Naive B cell (primary cell): ENCODE measurements at places on chromosomes 11 and 22. TPM values are rescaled to one million over a fixed set of nuclear protein-coding genes. Genes with fewer than 3 reads are reported as not detected.

Gene PRMT3
- 17.1 TPM for polyA plus RNA-seq

Gene ASCL2
- 0.35 TPM for polyA plus RNA-seq

Gene GLB1L2
- 0.19 TPM for polyA plus RNA-seq

Gene CNTF
- not detected for polyA plus RNA-seq

Gene RASD2
- polyA plus RNA-seq: not detected

Gene C11orf87
- polyA plus RNA-seq: not detected

Gene TBX1
- not detected for polyA plus RNA-seq

Gene DEUP1
- not detected for polyA plus RNA-seq

Gene C1QTNF5
- not detected for polyA plus RNA-seq

Gene HNRNPUL2
- 1.1 TPM for polyA plus RNA-seq

Gene ENTHD1
- polyA plus RNA-seq: not detected

Gene FUT4
- 1.0 TPM for polyA plus RNA-seq

Gene TOM1
- 16.6 TPM for polyA plus RNA-seq

Gene PRODH
- not detected for polyA plus RNA-seq

Gene SPTBN2
- polyA plus RNA-seq: 1.2 TPM

Gene TIGD3
- 1.5 TPM for polyA plus RNA-seq

Gene YPEL1
- polyA plus RNA-seq: 29.8 TPM

Gene BACE1-AS
- polyA plus RNA-seq: 0.43 TPM

Gene MCHR1
- polyA plus RNA-seq: not detected

Gene ELFN2
- not detected for polyA plus RNA-seq

Gene TTC36
- polyA plus RNA-seq: not detected

Gene ADM2
- polyA plus RNA-seq: 0.08 TPM

Gene CHEK2
- polyA plus RNA-seq: 16.0 TPM

Gene MYOD1
- not detected for polyA plus RNA-seq

Gene OR5P2
- not detected for polyA plus RNA-seq

Gene BIK
- polyA plus RNA-seq: not detected

Gene KCNA4
- polyA plus RNA-seq: not detected

Gene SCGB1D2
- polyA plus RNA-seq: not detected

Gene MMP10
- polyA plus RNA-seq: not detected

Gene DEFB131B
- polyA plus RNA-seq: not detected

Gene EFCAB6
- polyA plus RNA-seq: not detected

Gene SLC25A17
- polyA plus RNA-seq: 15.8 TPM

Gene SOX6
- polyA plus RNA-seq: not detected
